ENCODE measurements at places on chromosomes 4 and X.

DNA sequence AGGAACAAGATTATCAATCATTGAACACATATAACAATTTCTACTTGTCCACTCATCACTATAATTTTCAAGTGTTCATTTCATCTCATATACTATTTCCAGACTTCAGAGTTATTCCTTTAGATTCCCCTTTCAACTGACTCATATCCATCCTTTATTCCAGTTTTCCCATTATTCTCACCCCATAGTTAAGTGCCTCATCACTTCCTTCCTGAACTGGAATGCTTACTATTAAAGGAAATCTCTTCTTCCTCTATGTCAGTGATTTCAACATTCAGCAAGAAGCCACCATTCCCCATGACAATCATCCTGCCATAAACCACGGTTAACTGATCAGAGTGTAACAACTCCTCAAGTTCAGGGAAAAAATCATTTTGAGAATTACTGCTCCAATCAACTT is 198.9 kb downstream of the FBXO8 start:
- DNase-seq: no peak

GRCh38 chr4:146165840-146166239 is 9.7 kb upstream of the LSM6 start:
- DNase-seq: no peak

DNA sequence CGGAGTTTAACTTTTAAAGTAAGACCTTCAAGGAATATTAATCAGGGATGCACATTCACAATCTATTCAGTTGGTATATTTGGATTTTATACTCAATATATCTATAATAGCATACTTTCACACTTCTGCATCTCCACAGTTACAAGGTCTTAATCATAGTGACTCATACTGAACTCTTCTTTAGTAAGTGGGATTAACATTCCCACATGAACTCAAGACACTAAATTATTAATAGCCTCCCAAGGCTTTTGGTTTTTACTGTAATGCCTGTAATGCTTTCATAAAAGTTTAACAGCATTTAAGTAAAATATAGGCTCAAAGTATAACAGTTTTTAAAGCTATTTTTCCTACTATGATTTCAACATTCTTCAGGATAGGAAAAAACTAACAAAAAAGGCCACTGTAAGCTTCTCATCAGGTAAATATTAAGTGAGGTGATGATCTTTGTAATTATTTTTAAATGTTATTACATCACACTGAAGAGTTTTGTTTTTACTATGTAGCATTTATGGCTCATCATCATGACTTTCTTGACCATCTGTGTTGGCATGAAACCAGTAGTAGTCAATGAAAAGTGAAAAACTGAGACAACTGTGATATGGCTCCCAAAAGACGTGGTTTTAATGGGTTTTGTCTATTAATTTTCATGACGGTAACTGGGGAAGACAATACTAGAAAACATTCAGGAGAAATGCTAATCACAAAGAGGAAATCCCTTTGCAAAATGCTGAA is 91.5 kb upstream of the GALNT7 start:
- no peak for DNase-seq

DNA sequence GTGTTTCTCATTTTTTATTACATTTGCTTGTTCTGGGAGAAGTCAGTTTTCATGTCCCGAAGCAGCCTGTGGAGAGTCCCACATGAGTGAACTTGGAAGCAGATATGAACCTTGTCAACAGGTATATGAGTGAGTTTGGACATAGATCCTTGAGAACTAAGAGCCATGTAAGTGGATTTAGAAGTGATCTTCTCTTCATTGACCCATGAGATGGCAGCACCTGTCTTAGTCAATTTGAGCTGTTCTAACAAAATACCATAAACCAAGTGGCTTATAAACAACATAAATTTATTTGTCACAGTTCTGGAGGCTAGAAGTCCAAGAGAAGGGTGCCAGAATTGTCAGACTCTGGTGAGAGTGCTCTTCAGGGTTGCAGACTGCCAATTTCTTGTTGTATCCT is 1043.8 kb downstream of the ADGRL3 start:
- DNase-seq: no peak

- DNase-seq: no peak
Measured at GRCh38 chr4:24934311-24934710, 21.5 kb upstream of the CCDC149 start.

GRCh38 chr4:127822430-127822829 is 40.3 kb downstream of the HSPA4L start:
- no peak for DNase-seq

GRCh38 chrX:104281564-104281963 is 26.8 kb upstream of the ESX1 start:
- no peak for DNase-seq

- DNase-seq: no peak
Measured at GRCh38 chr4:19711871-19712270, 539.8 kb upstream of the SLIT2 start.

DNA sequence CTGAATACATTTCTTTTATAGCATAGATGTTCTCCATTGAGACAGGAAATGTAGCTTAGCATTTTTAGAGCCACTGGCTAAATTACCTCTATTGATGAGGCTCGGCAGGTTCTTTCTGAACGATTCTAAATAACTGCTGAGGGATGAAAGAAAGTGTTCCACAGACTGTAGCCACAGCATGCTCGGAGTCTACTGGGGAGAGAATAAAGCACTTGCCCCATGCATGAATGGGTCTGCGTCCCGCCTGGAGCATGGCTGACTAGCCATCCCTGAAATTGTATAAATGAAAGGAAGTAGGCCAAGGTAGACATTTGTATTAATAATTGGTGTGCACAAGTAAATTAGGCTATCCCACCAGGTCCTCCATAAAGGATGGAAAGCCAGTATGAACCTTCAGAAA is 269.8 kb downstream of the COL25A1 start:
- no peak for DNase-seq

DNA sequence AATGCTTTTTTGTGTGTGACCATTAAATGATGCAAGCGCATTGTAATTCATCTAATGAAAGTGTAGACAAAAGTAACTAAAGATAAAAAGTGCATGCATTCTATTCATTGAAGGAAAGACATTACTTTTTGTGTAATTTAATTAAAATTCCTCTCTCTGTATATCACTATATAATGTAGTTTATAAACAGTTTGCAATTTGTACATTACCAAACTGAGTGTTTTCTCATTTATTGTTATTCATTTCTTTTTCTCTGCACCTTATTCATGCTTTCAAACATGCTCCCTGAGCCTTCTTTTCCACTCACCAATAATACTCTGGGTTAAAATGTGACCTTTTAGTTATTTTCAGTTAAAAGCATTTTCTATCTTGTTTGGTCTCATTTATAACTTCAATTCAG is 713.7 kb upstream of the AADAT start:
- no peak for DNase-seq

GRCh38 chrX:112380541-112381278 is 298.1 kb upstream of the TRPC5 start:
- DNase-seq: no peak

- DNase-seq: no peak
Measured at GRCh38 chr4:183284965-183285364, 35.1 kb downstream of the CLDN22 start.

DNA sequence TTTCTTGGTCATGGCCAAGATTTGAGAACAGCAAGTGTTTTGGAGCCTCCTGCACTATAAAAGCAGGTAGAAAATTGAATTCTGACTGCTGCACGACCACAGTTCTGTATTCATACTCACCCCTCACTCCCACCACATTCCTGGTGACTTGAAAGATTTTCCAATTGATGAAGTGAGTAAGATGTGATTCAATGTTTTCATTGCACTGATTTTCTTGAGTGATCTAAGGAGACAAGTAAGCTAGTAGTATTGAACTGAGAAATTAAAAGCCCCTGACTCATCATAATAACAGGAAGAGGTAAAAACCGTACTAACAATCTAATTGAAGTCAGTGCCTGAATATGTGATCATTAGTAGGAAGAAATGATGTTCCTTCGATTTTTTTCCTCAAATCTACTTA is 6.1 kb upstream of the SEC24D start:
- no peak for DNase-seq

DNA sequence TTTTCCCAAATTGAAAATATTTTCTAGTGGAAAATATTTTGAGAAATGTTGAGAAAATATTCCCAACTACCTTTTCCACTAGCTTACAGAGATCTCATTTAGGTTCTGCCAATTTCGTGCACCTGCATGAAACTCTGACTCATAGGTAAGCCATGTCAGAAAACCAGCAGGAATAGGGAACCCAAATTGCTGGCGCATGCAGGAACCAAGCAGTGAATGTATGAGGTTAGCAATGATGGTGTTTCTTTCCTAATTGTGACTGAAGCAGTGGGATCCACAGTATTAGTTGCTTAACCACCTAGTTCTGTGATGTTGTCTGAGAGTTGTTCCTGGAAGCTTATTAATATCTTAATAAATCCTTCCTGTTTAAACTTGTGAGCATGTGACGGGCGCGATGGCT is 381.0 kb upstream of the TRAM1L1 start:
- DNase-seq: no peak

DNA sequence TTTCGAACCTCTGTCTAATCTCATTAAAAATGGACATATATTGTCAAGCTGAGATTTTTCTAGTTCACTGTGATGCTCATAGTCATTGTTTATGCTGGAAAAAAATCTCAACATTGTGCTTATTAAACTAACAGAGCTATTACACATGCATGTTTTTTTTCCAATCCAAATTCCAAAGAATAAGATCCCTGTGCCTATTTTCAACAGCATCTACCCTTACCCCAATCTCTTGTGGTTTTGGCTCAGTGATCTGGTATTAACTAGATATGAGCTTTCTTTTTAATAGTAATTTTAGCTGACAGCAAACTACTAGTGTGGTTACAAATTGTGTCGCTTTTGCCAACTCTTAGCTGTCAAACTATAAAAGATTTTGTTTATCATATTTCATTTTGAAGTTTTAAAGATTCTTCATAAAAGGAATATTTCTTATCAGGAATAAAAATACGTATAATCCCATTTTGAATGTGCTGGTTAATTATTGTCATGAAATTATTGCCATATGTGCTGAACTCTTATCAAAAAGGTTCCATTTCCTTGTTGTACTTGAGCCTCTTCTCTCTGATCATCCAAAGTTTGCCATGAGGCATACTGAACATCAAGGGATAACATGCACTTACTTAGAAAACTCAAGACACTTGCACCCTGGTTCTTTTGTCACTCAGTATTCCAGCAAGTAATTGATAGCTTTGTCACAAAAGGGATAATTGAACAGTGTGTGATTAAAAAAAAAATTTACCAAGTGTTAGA is 241.2 kb downstream of the ARHGAP24 start:
- no peak for DNase-seq

DNA sequence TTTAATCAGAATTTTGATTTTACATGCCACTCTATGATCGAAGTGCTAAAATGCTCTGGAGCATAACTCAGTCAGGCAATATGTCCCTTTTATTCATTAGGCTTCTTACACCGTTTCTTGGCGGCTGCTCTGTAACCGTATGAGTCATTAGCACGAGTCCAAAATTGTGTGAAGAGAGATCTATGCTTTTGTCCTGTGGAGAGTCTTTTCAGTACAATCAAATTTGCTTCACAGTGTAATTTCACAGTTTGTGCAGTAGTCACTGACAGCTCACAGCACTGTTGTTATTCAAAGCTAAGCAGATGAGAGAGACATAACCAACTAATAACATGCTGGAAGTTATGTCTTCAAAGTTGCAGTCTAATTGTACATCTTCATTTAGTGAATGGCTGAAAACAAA is 167.8 kb downstream of the PCDH10 start:
- DNase-seq: no peak

- DNase-seq: no peak
Measured at GRCh38 chr4:68954126-68954525, 2.5 kb upstream of the UGT2A3 start.

GRCh38 chr4:71300362-71300761 is 38.5 kb upstream of the SLC4A4 start:
- no peak for DNase-seq

DNA sequence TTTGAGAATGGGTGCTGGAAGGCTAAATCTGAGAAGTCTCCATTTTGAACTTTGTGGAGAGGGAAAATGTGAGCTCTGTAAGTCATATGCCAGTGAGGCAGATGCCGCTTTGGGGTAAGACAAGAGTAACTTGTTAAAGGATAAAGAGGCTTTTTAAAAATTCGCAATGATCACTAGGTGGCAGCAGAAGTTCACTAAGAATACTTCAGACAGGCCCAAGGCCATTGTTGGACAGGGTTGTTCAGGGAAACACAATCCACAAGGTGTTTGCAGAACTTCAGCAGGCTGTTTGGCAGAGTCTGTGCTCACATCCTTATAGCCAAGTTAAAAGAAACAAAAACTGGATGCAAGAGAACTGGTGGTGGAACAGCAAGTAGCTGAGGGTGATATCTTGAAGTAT is 13.7 kb upstream of the PIGA start:
- no peak for DNase-seq

GRCh38 chr4:123055943-123056342 is 133.5 kb upstream of the NUDT6 start:
- no peak for DNase-seq

DNA sequence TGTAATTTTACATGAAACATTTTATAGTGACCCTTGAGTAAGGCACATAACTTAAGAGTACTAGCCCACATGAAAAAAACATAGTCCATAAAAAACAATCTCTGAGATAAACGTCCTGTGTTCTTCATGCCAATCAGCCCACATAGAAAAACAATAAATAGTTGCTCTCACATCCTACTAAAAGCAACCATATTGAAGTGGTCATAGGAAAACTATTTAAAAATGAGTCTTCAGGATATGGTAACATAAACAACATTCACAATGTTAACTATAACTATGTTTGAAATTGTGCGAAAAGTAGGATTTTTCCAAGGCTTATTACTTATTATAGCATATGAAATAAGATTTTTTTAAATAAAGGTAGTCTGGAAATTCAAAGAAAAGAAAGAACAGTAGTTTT is 77.1 kb upstream of the EPHA5 start:
- DNase-seq: no peak

DNA sequence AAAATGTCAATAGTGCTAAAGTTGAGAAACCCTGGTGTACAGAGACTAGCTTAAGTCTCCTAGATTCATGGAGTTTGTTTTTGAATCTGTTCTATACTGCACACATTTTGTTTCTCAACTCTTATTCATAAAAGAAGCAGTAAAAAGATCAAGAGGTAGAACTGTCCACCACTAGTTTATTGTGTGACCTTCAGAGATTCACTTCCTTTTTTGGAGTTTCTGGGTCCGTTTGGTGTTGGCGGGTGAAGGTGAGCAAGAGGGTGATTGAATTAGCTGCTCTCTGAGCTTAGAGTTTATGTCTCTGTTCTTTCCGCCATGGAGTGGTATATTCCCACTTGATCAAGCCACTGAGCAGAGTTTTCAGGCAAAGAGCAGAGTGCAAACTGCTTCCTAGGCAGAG is 21.4 kb upstream of the PLAC1 start:
- no peak for DNase-seq

DNA sequence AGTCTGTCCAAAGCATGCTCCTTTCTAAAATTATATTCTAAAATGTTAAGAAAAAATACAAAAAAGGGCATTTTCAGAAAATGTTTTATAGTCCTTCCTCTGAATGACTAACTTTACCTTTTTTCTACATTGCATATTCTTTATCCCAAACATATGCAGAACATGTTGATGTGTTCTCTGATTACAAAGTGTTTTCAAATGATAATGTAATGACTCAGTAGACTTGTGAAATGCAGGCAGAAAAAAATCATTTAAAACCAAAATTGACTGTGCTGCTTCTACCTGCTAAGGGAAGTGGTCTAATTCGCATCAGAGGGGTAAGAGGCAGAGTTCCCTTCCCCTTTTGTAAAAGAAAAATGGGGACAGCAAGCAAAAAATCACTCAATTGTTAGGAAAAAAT is 22.7 kb upstream of the YTHDC1 start:
- no peak for DNase-seq

- DNase-seq: no peak
Measured at GRCh38 chr4:125550769-125551168, 236.0 kb downstream of the FAT4 start.

Data from effector CD8-positive, alpha-beta T cell (primary cell).